Omental fat pad (tissue), 4 donors: ENCODE measurements at places on chromosomes 11 and 22. TPM values are rescaled to one million over a fixed set of nuclear protein-coding genes. Genes with fewer than 3 reads are reported as not detected.

The BDNF gene
- 0.72 TPM for total RNA-seq

The CTSW gene
- total RNA-seq, result 1.6 TPM

- DNase-seq, result no peak
These were observed 603.9 kb upstream of the CADM1 start for GRCh38 chr11:116108161-116108560.

DNA sequence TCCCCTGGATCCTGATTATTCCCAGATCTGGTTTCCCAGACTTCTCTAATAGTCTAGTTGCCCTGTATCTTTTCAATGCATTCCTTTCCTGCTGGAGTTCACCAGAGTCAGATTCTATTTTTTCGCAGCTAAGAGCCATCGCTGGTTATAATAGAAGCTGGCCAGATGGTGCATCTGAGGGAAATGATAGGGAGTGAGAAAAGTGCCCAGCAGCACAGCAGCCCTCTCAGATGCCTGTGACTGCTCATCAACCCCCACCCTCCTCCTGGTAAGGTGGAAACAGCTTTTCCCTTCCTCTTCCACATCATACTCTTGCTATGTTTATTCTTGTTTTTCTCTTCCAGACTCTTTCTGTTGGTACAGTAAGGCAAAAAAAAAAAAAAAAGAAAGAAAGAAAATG lies 12.8 kb downstream of the OR8A1 start:
- no peak for DNase-seq

The TTLL12 gene
- total RNA-seq, result 32.8 TPM

DNA sequence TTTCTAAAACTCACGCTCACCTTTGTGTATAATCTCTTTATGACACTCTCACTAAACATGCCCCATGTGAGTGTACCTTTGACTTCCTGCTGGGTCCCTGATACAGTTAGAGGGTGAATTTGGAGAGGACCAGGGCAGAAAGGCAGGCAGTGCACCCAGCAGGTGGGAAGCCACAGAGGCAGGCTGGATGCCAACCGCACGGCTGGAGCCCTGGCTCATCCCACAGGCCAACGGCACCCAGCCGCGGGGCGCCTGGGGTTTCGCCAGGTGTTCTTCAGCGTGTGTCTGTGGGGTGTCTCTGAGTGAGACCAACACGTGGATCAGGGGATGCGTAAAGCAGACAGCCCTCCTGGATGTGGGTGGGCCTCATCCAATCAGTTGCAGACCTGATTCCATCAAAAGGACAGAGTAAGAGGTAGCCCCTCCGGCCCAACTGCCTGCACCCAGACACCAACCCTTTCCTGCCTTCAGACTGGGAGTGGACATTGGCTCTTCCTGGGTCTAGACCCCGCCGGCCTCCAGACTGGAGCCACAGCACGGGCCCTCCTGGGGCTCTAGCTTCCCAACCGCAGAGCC lies 51.6 kb downstream of the DHCR7 start:
- DNase-seq, result no peak

The SCARF2 gene
- total RNA-seq, result 9.4 TPM

The SMC1B gene
- not detected for total RNA-seq

GRCh38 chr11:109527496-109527895 lies 105.5 kb downstream of the C11orf87 start:
- DNase-seq, result no peak

The MS4A6A gene
- 167 TPM for total RNA-seq

The TEAD1 gene
- total RNA-seq, result 81.7 TPM

The RTCB gene
- total RNA-seq, result 56.1 TPM

DNA sequence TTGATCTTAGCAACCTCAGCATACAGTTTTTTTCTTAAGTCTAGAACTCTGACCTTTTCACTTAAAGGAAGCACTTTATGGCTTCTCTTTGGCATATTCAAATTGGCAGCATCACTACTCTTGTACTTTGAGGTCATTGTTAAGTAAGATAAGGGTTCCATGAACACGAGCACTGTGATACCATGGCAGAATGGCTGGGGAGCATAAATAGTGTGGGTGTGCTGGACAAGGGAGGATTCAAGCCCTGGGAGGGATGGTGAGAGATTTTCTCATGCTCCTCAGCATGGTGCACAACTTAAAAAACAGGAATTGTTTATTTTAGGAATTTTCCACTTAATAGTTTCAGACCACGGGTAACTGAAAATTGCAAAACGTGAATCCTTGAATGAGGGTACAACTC lies 111.4 kb downstream of the ATXN10 start:
- no peak for DNase-seq

DNA sequence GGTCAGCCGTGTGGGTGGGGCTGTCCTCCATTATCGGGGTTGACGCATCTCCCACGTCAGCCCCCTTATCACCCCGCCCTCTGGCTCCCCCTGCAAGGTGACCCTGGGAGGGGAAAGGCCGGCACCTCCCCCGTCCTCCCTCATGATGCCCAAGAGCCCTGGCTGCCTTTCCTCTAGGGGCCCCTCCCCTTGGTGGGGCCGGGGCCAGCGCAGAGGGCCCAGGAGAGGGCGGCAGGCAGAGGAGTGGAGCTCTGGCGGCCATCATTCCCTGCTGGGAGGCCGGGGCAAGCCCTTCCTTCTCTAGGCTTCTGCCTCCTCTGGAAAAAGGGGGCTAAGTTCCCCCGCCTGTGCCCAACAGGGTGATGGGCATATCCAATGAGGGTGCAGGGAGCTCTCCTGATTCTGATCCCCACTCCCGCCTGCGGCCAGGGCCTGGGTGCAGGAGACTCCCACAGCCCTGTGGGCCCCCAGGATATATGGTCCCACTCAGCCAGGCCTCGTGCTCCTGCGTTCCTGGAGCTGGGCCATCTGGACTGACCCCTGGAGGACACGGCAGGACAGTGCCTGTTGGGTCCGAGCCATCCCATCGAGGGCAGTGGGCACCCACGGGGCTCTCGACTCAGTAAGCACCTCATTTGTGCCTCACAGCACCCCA lies 12.3 kb downstream of the MYRF start:
- DNase-seq, result no peak

DNA sequence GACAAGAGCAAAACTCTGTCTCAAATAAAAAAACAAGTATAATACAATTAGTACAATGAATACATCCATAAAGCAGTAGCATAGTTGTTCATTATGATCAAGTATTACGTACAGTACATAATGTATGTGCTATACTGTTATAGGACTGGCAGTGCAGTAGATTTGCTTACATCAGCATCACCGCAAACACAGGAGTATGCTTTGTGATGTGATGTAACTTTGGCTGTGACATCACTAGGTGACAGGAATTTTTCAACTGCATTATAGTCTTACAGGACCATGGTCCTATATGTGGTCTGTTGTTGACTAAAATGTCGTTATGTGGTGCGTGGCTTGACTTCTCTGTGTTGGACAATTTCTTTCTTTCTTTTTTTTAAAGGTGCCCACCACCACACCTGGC lies 16.6 kb downstream of the TBC1D22A start:
- DNase-seq, result no peak
